ENCODE measurements at places on chromosomes 2 and 18.

DNA sequence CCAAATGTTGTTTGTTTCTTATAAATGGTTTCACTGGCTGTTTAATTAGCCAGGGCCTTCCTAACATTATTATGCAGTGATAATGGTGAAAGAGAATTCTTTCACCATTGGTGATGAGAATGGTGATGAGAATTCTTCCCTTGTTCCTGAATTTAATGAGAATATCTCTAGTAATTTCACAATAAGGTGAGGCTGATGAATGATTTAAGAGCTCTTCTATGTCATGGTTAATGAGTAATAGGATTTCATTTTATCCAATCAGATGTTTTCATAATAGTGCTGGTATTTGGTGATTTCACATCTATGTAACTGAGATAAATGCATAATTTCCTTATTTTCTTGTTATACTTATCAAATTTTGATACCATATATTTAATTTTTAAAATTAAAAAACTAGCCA lies 535.7 kb upstream of the ZEB2 start:
- DNase-seq = no peak

DNA sequence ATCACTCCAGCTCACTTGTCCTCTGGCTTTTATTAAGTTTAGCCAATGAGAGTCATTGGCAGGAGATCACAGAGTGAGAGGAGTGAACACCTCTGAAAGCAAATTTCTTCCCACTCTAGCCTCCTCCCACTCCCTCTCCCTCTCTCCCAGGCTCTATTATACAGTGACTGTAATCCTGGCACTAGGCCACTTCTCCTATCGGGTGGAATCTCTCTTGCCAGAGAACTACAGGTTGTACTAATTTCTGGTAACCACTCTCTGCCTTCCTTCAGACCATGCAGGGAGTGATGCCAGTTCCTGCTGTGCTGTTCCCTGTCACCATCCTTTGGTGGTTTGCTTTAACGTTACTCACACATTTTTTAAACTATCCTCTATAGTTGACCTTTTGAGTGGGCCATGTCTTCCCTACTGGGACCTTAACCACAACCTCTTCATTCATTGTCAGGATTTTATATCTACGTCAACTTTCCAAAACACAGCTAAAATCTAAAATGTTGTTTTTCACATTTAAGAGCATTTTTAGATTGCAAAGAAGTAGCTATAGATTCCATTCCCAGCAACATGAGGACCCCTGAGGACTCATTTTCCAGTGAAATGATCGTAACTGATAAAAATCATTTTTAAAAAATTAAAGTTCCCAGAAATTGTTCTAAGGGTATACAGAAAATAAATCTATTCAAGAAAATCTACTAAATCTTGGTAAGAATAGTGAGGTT lies 217.1 kb downstream of the MREG start:
- no peak for DNase-seq

- no peak for DNase-seq
These were observed 66.2 kb upstream of the CTDP1 start for GRCh38 chr18:79613186-79613931.

DNA sequence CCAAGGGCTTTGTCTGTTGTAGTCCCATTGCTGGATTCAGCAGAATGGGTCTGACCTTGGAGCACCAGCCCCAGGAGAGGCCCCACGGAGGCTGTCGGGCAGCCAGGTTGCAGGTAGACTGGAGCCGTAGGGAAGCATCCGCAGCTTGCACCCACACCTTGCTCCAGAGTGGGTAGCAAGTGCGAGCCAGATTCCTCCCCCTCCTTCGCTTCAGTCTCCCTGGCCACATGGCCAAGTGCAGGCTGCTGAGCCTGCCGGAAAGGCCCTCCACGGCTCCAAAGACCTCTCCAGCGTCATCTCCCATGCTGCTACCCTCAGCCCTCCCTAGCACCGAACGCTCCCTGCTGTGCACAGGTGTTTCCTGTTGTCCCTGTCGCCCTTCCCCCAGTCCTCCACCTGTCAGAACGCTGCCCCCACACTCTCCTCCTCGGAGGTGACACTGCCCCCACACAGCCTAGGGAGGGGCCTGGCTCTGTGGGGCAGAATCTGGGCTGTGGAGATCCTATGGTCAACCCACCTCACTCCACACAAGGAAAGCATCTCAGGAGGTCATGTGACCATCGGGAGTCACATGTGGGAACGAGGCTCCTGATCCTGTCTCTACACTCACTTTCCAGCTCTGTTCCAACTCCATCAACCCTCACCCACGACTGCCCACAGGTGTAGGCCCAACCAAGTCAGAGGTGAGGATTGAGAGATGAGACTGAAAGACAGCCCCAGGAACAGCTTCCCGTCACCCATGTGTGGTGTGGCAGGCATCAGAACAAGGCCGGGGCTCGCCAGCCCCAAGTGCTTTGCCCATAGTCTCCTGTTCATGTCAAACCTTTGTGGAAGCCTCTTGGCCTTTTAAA lies 8.3 kb downstream of the KCNF1 start:
- no peak for DNase-seq

GRCh38 chr2:3656762-3657721 lies 958 bp upstream of the ALLC start:
- DNase-seq = no peak

DNA sequence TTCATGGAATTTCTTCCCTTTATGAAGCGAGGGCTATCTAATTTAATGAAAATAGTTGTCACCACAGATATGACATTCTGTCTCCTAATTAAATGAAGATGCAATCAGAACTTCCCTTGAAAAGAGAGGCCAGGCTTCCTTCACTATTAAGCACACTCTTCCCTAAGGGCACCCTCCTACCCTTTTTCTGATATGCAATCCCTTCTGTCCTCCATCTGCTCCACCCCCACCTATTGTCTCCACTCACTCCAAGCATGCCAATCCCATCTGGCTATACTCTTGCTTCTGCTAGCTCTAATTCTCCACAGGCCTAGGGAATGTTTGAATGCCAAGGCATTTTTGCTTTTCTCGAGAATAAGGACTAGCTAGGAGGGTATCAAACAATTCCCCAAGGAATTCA lies 818.4 kb upstream of the FSHR start:
- DNase-seq = no peak

DNA sequence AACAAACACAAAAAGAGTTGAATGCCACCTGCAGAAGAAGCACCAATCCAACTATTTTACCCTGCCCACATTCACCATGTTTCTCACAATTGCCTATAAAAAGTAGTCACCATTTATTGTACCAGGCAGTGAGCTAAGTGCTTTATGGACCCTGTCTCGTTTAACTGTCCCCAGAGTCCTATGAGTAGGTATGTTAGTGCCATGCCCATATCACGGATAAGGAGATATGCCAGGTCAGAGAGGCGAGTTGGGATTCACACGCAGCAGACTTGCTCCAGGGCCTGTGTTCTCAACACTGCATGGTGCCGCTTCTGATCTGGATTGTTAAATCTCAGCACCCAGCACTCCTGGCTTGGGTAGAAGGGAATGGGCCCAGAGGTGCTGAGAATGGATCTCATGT lies 49.1 kb upstream of the CYP1B1 start:
- DNase-seq = no peak

DNA sequence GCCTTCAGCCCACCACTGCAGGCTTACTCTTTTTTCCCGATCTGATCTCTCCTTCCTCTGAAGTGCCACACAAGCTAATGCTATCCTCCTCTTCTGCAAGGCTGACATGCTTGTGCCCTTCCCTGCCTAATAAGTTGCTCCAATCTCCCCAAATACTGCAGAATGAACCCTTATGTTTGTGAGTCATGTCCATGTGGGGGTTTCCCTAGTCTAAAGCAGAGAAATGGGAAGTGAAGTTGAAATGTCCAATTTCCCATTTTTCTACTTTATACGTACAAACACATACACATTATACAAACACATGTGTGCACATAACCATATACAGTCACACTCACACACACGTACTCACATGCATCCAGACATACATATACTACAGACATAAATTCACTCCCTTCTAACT lies 288.1 kb upstream of the CELF4 start:
- no peak for DNase-seq

GRCh38 chr2:101578671-101579070 lies 103.8 kb upstream of the RFX8 start:
- DNase-seq = no peak

- no peak for DNase-seq
These were observed 901 bp downstream of the WDFY1 start for GRCh38 chr2:223944166-223944702.

- DNase-seq = no peak
These were observed 58.3 kb downstream of the EFEMP1 start for GRCh38 chr2:55865096-55865835.

DNA sequence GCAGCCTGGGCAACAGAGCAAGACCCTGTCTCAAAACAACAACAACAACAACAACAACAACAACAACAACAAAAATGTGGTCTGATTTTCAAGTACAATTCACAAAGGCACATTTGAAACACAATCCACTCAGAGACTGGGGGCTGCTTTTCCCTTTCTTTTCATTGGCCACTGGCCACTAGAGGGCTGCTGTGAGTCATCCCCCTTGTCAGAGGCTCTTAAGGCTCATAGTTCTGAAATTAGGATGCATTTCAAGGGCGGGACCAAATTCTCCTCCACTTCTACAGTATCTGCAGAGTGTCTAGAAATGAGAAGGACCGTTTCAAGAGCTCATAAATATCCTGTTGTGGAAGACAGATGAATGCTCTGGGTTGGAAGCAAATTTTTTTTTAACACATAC lies 285.4 kb downstream of the NRXN1 start:
- DNase-seq = no peak
